ENCODE measurements at places on chromosomes 13 and 19.

DNA sequence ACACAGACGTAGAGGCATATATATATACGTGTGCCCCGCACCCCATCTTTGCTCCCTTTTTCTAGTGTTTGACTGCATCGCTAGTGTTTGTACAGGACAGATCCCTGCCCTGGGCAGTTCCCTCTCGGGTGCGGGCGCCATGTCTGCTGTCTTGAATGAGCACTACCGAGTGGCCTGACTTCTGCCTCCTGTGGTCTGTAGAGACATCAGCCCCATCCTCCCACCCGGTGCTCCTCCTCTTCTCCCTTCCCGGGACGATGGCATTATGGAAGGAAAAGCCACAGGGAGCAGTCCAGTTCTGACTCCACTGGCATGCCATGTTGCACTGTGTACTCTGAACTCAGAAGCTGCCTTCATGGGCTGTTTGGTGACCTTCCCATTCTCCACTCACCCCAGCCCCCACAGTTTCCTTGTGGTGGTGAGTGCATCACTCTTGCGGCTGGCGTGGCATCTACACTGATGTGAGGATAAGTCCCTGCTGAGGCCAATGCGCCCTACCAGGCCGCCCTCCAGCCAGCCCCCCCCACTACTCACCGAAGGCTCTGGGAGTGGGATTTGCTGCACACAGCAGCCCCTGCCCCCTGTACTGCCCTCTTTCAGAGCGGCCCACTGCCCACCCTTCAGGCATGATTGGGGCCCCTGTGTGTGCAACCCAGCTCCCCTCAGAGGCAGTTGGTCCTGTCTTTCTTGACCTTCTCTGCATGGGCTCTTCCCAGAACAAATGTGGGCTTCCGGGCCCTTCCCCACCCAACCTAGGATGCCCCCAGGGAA lies 25.2 kb downstream of the TDRD12 start:
- DNase-seq = no peak

- DNase-seq = no peak
Observed at GRCh38 chr19:48716562-48717291, 2.8 kb downstream of the MAMSTR start.

DNA sequence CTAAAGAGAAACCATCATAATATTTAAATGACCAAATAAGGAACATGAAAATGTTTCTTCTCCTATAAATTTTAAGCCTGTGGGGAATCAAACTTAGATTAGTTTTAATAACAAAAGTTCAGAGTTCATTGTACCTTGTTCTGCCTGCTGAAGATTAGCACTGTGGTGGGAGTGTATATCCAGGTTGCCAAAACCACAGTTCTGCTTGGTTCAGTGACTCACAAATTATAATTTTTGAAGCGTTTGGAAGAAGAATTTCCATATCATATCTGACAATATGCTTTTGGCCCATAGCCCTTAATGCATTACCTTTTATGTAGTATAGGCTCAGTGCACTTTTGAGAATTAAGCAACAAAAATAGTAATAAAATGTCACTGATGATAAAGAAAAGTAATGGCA lies 545.2 kb downstream of the GPC6 start:
- DNase-seq = no peak

DNA sequence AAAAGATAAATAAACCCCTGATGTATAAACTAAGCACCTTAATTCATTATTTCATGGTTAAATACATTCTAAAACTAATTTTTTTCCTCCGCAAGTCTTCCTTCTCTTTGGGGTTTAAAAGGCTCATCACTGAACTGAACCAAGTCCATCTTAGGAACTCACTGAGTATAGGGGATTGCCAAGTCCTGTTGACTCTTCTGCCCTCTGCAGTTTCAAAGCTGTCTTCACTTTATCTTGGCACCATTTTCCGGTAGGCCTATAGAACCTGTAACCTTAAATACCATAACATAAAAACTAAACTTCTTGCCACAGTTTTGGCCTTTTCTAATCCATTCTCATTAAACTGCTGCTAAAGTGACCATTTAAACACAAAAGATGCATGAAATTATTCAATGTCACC lies 66.5 kb upstream of the USPL1 start:
- no peak for DNase-seq

- peak; percentile 84 for DNase-seq
Observed at GRCh38 chr19:5131031-5131505, 162.2 kb downstream of the KDM4B start.

GRCh38 chr19:5818594-5818993 lies 13.7 kb downstream of the NRTN start:
- no peak for DNase-seq

DNA sequence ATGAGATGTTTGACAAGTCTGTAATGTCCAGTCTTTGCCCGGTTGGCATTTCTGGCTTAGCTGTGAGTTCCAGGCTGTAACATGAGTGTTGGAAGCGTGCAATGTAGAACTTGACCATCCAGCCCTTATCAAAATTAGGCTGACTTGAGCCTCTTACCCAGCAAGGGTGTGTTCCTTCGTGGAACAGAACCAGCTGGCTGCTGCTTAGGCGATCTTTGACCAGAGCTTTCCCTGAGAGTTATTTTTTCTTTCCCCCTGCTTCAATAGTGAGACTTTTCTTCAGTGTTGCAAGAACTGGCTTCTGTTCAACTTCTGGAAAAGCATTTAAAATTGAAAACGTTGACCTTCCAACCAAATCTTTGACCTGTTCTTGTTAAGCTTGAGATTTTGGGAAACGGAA lies 6.5 kb downstream of the TNFSF13B start:
- DNase-seq = no peak

DNA sequence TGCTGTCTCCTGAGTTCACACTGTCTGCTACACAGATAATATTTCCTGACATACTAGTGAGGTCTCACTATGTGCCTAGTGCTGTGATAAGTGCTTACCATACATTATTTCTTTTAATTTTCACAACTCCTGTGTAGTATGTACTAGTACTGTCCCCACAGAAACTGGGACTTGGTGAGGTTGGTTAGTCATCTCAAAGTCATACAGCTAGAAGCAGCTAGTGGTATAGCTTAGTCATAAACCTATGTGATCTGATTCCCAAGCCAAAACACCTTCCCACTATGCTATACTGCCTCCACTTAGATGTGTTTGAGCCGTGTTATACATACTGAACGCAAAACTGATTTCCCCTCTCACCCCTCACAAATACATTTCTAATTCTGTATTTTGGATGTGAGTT lies 10.5 kb downstream of the MTMR6 start:
- DNase-seq = no peak

DNA sequence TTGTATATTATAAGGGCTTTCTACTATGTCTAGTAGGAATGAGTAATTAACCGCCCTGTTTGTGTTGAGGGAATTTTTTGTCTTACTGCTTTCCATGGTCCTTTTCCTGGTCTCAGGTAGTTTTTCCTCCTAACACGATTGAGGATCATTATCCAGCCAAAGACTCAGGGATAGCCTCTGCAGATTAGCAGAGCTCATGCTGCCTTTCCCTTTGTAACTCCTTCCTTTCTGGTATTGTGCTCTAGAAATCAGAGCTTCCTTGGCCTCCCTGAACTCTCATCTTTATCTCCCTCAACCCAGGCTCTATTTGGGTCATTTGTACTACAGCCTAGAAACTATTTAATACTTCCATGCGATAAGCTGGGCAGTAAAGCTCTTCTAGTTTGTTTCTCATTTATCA lies 142.1 kb downstream of the PDS5B start:
- DNase-seq = no peak

DNA sequence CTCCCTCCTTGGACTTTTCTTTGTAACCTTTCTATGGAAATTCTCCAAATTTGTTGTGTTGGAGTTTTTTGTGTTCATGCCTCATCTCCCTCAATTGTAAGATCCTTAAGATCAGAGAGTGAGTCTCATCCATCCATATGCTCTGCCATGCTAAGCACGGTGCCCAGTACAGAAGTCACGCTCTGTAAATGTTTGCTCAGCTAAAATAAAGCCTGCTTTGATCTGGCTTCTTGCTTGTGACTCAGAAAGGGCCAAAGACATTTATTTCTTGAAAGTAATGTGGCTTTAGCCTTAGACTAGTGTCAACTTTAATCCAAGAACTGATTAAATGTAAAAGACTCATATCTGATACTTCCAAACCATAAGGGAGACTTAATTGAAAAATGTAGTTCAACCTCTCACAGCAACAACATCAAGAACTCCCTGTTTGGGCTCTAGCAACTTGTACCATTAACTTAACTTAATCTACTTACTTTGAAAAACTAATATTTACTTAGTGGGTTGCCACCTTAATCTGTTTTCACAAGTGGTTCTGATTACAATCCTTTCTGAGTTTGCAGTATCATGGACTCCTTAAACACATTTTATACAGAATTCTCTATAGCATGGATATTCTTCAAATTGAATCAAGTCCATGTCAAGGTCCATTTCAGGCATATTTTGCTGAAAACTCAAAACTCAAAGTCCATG lies 100.2 kb downstream of the KL start:
- DNase-seq = no peak

GRCh38 chr19:4108767-4109625 lies 14.9 kb downstream of the MAP2K2 start:
- DNase-seq = peak; percentile 86

GRCh38 chr13:43877326-43877725 lies 2.2 kb downstream of the CCDC122 start:
- no peak for DNase-seq

DNA sequence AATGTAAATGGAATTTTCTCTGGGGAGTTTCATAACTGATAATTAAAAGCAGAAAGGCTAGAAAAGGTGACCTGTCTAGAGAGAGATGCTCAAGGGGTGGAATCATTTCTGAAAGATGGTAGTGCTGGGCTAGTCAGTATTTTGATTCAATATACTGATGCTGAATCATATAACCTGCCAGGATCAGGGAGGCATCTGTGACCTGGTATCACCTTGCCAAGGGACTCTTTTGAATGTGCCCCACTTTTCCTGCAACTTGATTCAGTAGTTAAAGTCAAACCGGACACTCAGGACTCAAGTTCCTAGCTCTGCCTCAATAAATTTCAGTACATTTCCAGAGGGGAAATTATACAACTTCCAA lies 15.8 kb downstream of the LCP1 start:
- DNase-seq = no peak

GRCh38 chr13:33249066-33249465 lies 36.5 kb downstream of the STARD13 start:
- no peak for DNase-seq
